ENCODE measurements at places on chromosomes 7 and 10.

DNA sequence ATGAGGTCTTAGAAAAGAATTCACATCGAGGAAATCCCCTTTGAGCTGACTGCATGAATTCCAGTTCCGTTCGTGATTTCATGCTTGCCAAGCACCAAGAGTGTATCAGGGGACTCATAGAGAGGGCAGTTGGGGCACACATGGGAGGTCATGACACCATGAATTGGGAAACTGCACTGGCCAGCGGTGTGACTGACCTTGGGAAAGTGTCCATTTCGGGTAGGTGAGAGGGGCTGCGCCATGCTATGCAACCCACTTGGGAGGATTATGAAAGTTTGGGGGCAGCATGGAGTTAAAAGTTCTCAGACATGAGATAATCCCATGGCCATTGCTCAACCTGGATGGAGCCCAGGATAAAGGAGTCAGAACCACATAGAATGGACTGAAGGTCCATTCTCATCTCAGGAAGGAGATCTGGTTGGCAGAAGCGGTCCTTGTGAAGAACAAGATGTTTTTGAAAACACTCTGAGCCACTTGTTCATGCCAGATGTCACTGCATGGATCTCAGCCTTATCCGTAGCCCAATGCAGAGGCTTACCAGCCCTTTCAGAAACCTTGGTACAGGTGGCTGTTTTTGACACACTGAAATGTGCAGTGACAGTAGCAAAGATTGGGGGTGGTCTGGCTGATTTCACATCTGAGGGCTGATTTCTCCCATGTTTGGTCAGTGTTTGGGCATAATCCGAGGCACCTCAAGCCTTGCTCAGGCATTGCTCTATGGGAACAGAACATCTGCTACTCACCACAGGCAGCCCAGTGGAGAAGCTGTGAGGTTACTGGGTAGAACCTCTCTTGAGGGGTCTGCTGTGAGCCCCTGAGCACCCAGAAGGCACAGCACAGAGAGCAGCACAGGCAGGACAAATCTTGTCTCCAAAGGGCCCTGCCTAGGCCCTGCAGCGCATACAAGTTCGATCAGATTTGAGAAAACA lies 252.3 kb downstream of the CXCL12 start:
- no peak for DNase-seq

- DNase-seq: no peak
Observed at GRCh38 chr7:30920021-30920583, 8.4 kb downstream of the AQP1 start.

- no peak for DNase-seq
Observed at GRCh38 chr7:7596176-7596575, 29.5 kb downstream of the MIOS start.

- peak; percentile 81 for DNase-seq
Observed at GRCh38 chr7:80634505-80634904, 3.9 kb upstream of the CD36 start.

GRCh38 chr10:6766131-6766801 lies 186.2 kb upstream of the PRKCQ start:
- DNase-seq: no peak

GRCh38 chr10:73644015-73644743 lies 2.9 kb upstream of the MYOZ1 start:
- peak; percentile 71 for DNase-seq

GRCh38 chr7:130154131-130154500 lies 51.1 kb downstream of the TMEM209 start:
- no peak for DNase-seq

DNA sequence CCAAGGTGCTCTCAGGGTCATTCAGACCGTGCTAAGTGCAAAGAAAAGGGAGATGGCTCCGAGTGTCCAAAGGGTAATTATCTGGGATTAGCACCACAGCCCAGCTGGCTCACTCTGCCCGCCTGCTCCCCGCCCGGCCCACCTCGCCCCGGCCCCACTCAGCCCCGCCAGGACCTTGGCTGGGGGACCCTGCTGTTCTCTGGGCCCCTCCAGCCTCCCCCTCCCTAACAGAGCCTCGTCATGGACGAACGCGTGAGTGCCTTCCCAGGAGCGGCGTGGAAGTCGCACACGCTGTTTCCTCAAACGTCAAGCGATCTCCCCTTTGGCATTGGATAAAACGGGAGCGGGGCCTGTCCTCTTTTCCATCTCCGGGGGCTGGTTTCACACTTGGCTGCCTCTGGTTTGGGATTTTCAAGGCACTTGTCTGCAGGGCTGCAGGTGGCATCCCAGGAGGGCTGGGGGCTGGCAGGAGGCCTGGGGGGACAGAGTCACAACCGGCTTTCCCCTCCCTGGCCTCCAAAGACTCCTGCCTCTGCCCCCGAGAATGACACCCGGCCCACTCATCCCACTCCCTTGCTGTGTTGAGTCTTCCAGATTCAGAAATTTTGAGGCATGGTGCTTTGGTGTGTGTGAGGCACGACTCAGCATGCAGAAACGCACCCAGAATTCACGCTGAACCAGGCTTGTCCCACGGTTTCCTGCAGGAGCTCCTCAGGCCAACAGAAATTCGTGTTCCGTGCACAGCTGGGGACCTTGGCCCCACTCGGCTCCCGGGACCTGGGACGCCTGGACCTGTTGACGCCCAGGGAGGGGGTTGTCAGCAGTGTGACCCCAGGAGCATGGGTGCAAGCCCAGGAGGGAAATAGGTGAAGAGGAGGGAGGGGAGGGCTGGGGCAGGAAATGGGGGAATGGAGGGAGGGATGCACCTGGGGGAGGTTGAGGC lies 110.0 kb downstream of the PDGFA start:
- DNase-seq: no peak

GRCh38 chr7:155371884-155372781 lies 74.5 kb downstream of the INSIG1 start:
- DNase-seq: no peak

- no peak for DNase-seq
Observed at GRCh38 chr7:157757211-157757610, 420.4 kb downstream of the DNAJB6 start.

DNA sequence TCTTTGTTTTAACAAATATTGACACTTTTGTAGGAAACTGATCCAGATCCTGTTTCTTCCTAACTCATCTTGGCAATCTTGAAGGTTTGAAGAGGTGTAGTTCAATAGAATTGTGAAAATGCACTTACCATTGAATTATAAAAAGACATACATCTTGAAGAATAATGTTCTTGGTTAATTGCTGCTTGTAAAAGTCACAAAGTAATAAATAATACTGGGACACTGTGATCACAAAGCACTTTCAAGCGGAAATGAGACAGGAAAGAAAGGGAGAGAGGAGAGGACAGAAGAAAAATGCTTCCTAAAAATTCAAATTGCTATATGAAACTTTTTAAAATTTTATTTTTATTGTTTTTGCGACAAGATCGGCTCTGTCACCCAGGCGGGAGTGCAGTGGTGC lies 15.2 kb upstream of the NFE2L3 start:
- DNase-seq: no peak

DNA sequence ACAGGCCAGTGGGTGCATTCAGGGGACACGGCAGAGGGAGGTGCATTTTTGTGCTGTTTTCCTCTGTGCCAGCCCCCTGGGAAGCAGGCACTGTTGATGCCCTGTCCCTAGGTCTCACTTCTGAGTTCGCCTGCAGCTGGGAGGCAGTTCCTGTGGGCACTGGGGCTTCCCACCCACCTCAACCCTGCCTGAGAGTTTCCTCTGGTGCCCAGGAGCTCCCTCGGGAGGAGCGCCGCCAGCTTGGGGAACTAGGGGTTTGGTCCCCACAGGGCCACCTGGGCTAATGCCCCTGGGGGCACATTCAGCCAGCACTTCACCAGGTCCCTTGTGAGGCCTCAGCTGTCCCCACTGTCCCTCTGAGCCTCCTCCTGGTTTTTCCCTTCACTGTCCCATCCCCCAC lies 178.2 kb upstream of the RHEB start:
- DNase-seq: no peak

- no peak for DNase-seq
Observed at GRCh38 chr7:40526951-40527715, 392.3 kb downstream of the SUGCT start.

- DNase-seq: no peak
Observed at GRCh38 chr7:897771-898376, 21.5 kb downstream of the GET4 start.

DNA sequence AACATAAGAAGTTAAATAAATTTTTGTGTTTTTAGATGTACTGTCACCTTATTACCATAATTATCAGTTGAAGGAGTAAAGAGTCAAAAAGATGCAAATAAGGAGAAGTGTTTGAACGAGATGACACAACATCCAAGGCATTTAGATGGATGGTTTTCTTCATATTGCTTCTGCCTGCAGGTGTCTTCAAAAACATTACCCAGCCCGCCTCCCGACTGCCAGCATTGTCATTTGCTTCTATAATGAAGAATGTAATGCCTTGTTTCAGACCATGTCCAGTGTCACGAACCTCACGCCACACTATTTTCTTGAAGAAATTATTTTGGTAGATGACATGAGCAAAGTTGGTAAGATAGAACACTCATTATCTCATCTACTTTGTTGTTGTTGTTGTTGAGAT lies 26.6 kb downstream of the GALNTL5 start:
- no peak for DNase-seq

DNA sequence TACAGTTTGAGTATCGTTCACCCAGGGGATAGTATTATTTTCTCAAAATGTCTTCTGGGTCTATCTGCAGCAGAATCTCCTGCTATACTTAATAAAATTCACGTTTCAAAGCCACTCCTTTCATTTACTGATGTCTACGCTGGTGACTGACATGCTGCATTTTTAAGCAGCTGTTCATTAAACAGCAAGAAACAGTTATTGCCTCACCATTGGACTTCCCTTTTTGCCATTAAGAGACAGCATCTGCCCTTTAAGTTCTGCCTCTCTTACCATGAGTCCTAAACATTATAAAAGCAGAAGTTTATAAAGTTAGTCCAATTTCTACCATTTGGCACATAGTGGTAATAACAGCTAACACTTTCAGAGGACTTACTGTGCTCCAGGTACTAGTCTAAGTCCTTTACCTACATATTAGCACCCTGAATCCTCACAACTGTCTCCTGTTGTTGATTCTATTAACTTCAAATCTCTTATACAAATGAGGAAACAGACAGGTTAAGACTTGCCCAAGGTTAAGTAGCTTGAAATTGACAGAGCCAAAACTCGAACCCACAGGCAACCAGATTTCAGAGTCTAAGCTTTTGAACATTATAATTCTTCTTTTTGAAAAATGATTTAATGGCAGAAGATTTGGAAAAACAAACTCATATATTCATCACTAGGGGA lies 169.5 kb downstream of the SNX13 start:
- DNase-seq: no peak

DNA sequence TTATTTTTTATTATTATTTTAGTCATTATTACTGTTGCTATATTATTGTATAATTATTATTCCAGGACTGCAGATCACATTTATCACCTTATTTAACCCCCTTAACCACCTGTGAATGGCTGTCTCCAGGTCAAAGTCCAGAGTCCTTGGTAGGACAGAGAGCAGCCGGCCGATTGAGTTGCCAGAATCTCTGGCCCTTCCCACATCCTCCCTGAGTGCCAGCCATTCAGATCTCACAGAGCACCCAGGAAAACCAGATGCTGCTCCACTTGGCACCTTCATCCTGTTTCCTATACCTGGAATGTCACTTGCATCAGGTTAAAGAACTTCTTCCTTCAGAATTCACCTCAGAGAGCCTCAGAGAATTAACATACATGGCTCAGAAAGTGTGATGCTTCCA lies 101.1 kb downstream of the ELAPOR2 start:
- no peak for DNase-seq

GRCh38 chr7:157875230-157876179 lies 538.7 kb downstream of the DNAJB6 start:
- DNase-seq: peak; percentile 16

GRCh38 chr10:35012781-35013180 lies 77.4 kb downstream of the CUL2 start:
- DNase-seq: no peak

DNA sequence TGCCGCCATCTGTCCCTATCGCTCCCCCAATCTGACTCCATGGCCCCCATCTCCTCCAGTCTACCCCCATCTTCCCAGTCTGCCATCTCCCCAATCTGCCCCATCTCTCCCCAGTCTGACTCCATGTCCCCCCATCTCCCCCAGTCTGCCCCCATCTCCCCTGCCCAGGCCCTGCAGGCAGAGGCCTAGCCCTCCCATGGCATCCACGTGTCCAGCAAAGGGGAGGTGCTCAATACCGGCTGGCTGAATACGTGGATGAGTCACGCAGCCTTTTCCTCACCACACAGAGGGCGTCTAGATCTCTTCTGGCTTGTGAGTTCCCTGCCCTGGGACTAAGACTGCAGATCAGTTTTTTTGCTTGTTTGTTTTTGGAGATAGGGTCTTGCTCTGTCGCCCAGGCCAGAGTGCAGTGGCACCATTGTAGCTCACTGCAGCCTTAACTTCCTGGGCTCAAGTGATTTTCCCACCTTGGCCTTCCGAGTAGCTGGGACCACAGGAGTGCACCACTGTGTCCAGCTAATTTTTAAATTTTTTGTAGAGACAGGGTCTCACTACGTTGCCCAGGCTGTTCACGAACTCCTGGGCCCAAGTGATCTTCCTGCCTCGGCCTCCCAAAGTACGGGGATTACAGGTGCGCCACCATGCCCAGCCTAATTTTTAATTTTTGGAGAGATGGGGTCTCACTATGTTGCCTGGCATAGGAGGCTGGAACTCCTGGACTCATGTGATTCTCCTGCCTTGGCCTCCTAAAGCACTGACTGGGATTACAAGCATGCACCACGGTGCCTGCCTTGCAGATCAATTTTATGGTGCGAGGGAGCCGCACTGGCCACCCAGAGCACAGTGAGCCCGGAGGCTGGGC lies 15.3 kb upstream of the GPR146 start:
- DNase-seq: peak; percentile 86

GRCh38 chr7:135185471-135186260 lies 15.2 kb upstream of the CYREN start:
- no peak for DNase-seq

DNA sequence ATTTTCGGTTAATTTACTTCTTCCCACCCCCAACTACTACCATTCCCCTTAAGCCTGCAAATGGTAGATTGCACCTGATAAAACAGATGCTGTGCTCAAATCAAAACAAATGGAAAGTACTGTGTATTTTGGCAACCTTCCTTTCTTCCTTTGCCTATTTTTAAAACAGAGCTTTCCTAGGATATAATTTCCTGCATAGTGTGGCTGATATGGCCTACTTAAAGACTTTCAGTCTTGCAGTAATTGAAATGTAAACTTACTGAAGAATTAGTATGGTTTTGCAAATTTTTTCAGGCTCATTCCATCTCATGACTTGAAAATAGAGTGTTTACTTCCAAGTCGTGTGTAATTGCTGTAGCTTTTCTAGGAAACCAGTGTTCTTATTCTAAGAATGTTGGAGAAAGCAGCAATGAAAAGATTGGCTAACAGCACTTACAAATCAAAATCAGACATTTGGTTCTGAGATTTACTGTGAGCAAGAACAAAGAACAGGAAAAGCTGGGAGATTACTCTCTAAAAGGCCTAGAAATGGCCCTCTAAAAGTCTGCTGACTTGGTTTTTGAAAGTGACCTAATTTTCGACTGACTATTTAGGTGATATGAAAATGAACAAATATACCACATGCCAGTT lies 52.0 kb downstream of the REEP3 start:
- DNase-seq: no peak
